ENCODE measurements at places on chromosomes 16 and 17.
A peak's percentile ranks its signal among the peaks of the same experiment; 100 is the strongest.

- DNase-seq = no peak
Observed at GRCh38 chr17:7217113-7217987, 2.3 kb downstream of the DLG4 start.

GRCh38 chr16:50152807-50153595 lies at the start of gene TENT4B:
Gene TENT4B (plus strand): TSS chr16:50153306. CDS start chr16:50153622, 316 bp downstream.
- DNase-seq = peak; percentile 51

DNA sequence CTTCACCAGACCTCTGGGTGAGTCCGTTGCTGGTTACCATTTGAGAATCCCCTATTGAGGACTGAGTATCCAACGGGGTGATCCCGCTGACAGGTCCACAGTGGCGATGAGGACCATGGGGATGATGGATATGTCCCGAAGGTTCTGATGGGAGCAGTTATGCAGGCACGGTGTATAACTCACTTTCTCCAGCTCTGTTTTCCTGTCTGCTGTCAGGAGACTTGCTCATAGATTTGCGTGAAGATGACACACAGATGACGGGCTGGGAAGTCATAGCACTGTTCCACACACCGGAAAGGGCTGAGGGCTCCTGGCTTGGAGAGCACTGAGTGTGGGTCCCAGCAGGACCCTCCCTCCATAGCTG lies 22.2 kb upstream of the ADCY7 start:
- DNase-seq = no peak

GRCh38 chr16:55133654-55134053 lies 190.3 kb upstream of the IRX6 start:
- DNase-seq = no peak
